ENCODE measurements at places on chromosomes 11 and 22.

DNA sequence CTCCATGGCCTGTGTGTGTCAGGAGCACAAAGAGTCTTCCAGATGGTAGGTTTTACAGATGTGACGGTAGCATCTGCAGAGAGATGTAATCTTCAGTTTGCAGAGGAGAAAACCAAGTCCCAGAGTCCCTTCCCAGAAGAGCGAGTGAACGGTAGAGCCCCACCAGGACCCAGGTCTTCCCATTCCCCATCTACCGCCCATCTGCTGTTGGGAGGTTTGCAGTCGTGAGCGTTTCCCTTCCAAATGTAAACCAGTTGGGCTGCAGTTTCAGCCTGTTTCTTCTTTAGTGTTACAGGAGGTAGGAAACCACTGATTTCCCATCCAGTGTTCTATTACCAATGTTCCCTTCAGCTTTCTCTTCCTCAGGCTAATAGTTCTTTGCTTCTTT lies 24.0 kb downstream of the PANX1 start:
- DNase-seq = no peak

DNA sequence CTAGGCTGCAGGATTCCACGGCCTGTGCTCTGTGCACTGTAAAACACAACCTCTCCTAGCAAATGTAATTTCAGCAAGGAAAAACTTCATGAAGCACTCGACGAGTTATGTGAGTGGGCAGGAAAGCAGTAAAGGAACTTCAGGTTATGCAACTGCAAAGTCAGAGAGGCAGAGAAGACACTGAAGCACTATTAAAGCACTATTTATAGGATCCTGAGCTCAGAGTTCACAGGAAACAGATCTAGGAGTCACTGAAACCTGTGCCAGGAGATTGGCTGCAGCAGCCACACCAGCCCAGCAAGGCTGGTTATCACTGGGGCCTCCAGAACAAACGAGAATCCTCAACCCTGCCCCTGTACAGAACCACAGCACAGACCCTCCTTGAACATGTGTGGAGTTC lies 2.5 kb downstream of the SMIM35 start:
- no peak for DNase-seq

- no peak for DNase-seq
These were observed 24.0 kb downstream of the ABTB2 start for GRCh38 chr11:34333787-34334186.

- peak; percentile 53 for DNase-seq
These were observed 432 bp upstream of the GRK2 start for GRCh38 chr11:67265633-67266448.

DNA sequence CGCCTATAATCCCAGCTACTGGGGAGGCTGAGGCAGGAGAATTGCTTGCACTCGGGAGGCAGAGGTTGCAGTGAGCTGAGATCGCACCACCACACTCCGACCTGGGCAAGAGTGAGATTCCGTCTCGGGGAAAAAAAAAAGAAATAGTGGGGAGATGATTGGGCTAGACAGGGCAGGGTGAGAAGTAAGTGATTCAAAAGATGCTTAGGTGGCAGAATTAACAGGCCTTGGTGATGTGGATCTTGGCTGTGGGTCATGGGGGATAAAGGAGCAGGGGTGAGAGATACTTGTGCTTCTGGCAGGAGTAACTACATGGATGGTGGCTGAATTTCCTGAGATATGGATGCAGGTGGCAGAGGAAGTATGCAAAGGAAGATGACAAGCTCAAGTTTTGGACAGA lies 13.1 kb upstream of the UCP3 start:
- DNase-seq = no peak

- no peak for DNase-seq
These were observed 771.7 kb downstream of the NTM start for GRCh38 chr11:132142121-132142520.

GRCh38 chr11:111759778-111760407 lies 6.3 kb downstream of the PPP2R1B start:
- DNase-seq = no peak

GRCh38 chr22:27237080-27237741 lies 564.3 kb downstream of the MN1 start:
- no peak for DNase-seq

GRCh38 chr11:122649116-122649515 lies 6.4 kb upstream of the UBASH3B start:
- no peak for DNase-seq

GRCh38 chr11:85813721-85814120 lies 2.8 kb upstream of the SYTL2 start:
- no peak for DNase-seq

GRCh38 chr11:118868659-118869058 lies 15.0 kb upstream of the CXCR5 start:
- no peak for DNase-seq

GRCh38 chr11:46306296-46306853 lies 28.9 kb downstream of the CREB3L1 start:
- no peak for DNase-seq

DNA sequence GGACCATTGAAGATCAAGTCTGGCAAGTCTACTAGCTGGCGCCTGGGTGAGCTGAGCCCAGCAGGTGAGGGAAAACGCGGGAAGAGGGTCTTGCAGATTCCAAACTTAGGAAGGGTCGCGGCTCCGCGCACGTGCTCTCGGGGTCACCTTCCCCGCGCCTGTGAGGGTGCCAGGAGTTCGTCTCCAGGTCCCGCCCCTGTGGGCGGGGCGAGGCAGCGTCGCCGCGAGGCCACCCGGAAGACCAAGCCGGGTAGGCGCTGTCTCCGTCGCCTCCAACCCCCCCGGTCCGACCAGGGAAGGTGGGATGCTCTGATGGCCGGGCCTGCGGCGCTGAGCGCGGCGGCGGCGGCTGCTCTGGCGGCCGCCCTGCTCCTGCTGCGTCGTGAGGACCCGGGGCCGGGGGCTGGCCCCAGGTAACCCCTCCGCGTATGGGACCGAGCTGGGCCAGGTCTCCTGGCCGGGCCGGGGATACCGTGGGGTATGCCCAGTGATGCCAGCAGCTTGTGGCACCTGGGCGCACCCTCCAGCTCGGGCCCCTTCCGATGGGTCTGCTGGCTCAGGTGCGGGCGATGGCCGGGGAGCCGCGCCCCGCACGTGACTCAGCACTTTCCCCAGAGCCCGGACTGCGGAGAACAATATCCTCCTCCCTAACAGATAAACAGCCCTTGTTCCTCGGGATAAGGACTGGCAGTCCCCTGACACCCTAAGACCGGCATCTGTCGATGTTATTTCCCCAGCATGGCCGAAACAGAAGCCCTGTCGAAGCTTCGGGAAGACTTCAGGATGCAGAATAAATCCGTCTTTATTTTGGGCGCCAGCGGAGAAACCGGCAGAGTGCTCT lies at the start of gene HTATIP2:
Gene HTATIP2, plus strand, starts transcription at position 215 of the 841 bp plus-strand sequence. Its CDS starts 524 bp downstream, at position 739.
- no peak for DNase-seq

DNA sequence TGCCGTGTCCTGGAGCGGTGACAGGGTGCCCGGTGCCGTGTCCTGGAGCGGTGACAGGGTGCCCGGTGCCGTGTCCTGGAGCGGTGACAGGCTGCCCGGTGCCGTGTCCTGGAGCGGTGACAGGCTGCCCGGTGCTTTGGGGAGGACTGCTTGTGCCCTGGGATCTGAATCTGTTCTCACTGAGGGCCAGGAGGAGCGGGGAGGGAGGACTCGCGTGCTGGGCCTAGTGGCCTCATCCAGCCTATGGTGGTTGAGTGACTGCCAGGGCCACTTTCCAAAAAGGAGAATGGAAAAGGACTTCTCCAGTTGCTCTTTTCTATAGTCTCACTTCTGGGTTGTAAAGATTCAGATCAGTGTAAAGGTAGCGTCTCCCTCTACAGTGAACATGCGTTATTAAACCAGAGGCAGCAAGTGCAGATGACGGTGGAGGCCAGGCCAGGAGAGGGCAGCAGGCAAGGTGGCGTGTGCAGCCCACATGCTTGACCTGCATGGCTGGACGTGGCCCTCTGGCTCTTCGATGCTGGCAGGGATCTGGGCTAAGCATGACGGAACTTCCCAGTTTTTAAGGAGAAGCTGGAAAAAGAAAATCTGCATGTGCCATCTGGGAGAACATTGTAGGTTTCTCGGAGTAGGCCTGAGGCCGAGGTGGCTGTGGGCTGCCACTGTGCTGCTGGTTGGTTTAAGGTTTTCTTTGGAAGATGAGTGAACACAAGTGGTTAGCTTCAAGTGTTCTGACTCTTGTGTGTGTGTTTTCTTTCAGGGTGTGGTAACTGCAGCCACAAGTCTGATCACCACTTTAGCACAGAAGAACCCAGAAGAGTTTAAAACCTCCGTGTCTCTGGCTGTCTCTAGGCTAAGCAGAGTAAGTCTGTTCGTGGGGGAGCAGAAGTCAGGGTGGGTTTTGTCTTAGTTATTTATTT lies 55.0 kb downstream of the AP2A2 start:
- no peak for DNase-seq

GRCh38 chr11:1927026-1927847 lies 7.7 kb downstream of the TNNT3 start:
- DNase-seq = no peak
